ENCODE measurements at places on chromosomes 4 and X.

DNA sequence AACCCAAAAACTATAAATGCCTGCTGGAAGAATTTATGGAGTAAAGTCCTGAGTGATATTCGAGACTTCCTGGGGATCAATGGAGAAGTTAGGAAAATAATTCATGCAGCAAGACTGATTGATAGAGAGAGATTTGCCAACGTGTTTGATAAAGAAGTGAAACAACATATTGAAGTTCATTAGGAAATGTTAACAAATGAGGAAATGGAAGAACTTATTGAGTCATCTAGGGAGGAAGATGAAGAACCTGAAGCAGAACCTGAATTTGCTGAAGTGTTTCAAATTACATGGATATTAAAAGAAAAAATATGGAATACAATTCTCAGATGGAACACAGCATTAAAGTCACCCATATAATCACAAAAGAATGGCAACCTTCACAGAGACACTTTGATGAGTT is 39.0 kb downstream of the DDX60 start:
- DNase-seq: no peak

DNA sequence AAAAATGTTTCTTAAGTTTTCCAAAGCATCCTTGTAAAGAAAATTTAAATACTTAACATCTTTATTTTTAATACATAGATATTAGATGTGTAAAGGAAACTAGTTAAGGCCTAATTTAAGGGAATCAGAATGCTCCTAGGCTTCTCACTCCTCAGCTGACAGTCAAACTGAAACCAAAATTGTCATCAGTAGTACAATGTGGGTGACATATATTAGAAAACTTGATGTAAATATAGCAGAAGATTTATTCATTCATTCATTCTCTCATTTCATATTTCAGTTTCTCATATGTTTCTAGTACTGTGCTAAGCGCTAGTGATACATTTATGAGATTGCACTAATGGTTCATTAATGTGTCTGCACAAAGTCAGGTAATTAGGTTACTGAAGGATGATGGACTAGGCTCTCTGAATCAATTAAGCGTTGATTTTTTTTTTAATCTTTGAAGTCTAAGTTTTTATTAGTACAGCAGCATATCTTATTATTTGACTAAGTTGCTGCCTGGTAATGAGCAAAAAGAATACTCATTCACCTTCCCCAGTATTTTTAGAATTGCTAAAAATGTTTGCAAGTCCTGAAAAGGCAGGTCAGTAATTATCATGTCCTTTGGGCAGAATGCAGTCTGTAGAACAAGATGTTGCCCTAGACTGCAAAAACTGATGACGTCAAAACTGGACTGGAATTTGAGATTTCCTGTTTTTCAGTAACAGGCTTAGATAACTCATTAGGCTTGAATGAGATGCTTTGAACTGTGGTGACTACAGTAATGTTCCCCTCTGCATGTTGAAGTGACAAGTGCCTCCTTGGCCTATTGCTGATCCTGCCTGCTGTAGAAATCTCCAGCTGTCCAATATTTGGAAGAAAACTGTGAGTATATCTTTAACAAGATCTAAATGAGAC is 128.7 kb downstream of the ARHGAP24 start:
- no peak for DNase-seq

GRCh38 chrX:139739138-139739537 is 31.2 kb upstream of the MCF2 start:
- DNase-seq: peak; percentile 11

DNA sequence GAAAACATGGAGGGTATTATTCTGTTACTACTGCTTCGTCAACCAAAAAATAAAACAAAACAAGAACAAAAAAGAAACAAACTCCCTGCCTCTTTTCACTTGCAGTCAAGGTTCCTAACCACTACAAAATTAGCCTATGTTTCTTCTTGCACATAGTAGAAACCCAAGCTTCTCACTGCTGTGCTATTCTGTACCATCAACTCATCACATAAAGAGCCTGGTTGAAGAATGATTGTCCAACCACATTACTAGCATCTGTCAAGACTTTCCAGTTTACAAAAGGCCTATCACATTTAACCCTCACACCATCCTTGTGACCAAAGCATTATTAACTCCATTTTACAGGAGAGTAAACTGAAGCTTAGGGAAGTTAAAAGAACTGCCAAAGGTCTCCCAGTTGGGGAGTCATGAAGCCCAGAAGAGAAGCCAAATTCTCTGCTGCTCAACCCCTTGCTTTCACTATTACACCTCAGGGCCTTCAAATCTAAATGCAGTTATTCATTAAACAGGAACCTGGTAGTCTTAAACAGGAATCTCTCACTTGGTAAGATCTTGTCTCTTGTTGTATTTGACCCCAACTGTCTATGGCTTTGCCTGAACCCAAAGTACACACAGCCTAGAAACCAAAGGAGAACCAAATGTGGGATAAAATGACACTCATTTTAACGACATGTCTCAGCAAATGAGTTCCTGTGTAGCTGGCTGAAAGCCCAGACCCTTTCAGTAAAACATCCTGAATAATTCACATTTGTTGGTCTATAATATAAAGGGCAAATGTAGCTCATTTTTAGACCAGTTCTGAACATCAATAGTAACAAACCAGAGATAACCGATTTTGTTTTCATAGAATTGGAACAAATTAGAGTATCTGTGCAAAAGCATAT is 8.6 kb downstream of the F9 start:
- no peak for DNase-seq

- DNase-seq: peak; percentile 40
These were observed 80.7 kb upstream of the IGFBP7 start for GRCh38 chr4:57190601-57191481.

DNA sequence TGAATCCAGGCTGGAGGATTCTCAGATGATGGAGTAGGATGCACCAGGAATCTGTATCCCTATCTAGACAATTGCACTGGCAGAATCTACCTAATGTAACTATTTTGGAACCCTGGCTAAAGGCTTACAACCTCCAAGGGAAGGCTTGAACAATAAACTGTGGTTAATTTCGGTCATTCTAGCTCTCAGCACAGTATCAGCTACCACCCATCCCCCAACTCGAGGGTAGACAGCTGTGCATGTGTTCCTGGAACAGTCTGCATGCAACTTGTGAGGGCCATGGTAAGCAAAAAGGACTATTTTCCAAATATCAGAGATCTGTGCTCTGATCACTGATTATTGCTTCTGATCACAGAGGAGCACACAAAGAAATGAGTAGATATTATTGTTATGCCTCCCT is 34.0 kb downstream of the ELF2 start:
- DNase-seq: no peak

- DNase-seq: no peak
These were observed 34.3 kb downstream of the SHROOM4 start for GRCh38 chrX:50779694-50780093.

DNA sequence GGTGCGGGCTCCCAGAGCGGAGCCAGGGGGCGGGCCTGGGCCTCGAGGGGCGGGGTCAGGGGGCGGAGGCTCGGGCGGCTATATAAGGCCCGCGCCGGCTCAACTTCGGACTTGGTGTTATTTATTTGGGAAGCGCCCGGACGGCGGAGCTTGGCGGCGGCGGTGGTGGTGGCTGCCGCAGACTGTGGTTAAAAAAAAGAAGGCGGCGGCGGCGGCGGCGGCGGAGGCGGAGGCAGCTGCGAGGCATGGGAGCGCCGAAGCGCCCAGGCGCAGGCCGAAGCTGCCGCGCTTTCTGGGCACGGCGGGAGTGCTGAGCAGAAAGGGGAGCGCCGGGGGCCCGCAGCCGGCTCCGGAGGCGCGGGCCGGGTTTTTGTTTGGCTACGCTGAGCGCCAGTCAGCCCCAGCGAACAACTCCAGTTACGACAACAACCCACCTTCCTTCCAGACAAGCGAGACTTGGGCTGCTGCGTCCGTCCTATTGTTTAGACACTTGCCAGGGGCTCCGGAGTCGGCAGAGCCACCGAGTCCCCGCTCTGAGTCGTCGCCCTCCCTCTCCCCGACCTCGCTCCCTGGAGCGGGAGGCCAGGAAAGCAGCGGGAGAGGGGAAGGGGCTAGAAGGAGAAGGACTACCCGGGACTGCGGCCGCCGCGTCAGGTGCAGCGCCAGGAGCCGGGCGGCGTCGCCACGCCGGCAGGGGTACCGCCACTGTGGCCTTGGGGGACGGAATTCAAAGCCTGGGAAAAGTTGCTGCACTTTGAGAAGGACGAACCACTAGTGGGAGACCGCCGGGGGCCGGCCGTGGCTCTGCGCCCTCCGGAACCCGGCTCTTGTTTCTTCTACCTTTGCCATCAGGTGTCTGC is at the start of gene SLIT2:
SLIT2 (plus strand) TSS at position 110 of the 860 bp plus-strand sequence. CDS start 1,911 bp downstream, outside the sequence.
- DNase-seq: peak; percentile 46

DNA sequence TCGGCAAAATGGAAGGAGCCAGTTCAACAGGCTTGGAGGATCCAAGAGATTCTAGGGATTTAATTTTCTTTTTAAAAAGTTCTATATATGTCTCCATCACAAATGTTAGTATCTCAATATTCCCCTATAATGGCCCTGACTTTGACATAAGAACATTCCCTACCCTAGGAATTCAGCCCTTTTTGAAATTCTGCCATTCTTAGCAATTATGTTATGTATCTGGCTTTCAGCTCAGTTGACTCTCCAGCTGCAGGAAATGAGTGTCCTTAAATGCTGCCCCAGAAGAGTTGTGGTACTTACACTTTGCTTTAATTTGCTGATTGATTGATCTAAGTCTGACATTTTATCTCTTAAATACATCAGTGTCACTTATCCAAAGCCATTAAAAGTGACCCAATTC is 1454.3 kb downstream of the FSTL5 start:
- DNase-seq: no peak

GRCh38 chr4:1045193-1045594 is 33.8 kb downstream of the FGFRL1 start:
- DNase-seq: no peak

- DNase-seq: no peak
These were observed 264.3 kb downstream of the TECRL start for GRCh38 chr4:64144994-64145393.

DNA sequence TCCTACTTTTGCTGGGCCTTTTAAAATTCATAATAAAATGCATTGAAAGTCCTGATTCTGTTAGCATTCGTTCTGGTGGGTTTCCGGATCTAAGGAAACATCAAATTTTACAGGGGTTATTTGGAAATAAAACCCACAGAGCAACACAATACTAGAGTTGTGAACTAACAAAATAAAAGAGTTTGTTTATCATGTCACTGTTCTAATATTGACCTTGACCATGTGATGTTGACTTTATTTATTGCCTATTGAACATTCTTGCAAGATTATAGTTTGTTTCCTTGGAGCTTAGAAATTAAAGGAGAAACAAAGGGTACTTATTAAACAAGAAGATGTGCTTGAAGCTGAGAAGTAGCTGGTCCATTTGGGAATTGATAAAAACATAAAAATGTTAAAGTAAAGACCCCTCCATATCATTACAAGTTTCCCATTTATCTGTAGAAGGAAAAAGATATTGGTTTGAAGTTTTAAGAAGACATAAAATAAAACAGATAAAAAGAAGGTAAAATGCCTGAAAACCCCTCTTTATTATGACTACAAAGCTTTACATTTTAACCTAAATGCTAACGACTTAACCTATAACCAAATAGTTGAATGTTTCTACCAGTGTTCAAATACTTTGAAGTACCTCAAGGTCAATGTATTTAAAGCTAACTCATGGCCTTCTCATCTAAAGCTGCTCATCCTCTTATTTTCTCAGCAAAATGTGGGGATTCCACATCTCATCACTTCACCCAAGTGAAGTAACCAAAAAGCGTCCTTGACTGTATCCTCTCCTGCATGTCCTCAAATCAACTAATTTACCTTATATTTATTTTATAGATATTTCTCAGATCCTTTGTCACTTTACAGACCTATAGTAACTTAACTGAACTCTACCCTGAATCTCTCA is 179.6 kb downstream of the GASK1B start:
- no peak for DNase-seq

- no peak for DNase-seq
These were observed 339.7 kb downstream of the DMD start for GRCh38 chrX:32871636-32872035.

GRCh38 chrX:81378560-81378959 is 176.7 kb downstream of the SH3BGRL start:
- DNase-seq: no peak

- DNase-seq: no peak
These were observed 1444.0 kb upstream of the PCDH7 start for GRCh38 chr4:29276150-29276549.

DNA sequence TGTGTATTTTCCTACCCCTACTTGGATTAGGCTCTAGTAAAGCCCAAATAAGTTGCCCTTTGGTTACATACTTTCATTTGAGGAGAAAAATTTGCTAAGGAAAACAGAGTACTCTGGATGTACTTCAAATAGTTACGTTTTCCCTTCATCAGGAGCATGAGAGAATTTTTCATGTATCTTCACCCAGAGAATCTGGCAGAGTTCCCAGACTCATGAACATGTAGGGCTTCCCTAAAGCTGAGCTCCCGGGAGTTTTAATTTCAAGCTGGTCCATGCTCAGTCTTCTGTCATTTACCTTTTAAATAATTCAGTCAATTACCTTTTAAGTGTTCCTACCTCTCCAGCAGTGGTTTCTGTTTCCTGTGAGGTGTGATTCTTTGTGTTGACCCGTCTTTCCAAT is 367.5 kb upstream of the GRID2 start:
- no peak for DNase-seq

DNA sequence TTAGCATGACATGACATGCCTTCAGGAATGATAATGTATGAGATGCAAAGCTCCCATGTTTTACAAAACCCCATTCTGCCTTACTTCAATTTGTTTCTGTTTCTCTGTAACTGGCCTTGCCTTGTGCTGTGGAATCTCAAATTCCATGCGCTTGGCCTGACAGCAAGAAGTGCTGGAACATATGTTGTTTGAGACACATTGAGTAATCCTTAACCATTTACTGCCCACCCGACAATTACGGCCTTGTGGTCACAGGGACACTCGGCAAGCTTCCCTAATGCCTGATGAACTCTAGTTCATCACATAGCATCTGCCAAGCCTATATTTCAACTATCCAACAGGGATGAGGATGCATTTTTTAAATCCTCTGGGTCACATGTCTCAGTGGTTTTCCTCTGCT is 226.4 kb upstream of the CASK start:
- DNase-seq: no peak

- DNase-seq: no peak
These were observed 8.2 kb downstream of the LYAR start for GRCh38 chr4:4281787-4282186.

GRCh38 chr4:86968547-86968946 is 33.7 kb downstream of the AFF1 start:
- no peak for DNase-seq

DNA sequence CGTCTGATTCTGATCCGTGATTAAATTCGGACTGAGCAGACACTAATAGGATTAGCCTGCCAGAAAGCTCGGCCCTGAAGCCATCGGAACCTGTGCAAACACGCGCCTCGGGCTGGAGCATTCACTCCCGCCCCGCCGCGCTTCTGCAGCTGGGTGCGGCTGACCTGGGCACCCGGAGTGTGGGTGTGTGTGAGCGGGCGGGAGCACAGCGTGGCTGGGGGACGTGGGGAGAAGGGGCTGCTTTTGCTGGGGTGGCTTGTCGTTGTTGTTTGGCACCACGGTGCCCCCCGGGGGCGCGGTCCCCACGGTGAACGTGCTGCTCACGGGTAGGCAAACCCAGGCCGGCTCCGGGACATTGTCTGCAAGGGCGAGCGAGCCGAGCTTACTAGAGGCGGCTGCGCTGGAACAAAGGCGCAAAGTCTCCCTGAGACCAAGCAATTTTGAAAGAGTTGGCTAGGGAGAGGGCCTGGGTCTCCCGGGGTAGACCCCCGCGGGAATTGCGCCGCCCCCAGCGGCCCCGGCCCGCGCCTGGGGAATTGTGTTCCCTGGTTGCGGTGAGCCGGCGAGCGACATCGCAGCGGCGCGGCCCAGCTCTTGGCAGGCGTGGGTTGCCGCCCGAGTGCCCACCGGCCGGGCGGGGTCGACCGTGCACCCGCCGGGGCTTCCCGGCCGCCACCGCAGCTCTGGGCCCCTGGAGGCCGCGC is 1.4 kb downstream of the MAMLD1 start:
- peak; percentile 34 for DNase-seq

Data from stimulated activated CD4-positive, alpha-beta T cell treated with anti-CD3 and anti-CD28 coated beads, Interleukin-15, amount 100 ng/mL, for 24 hours (primary cell).